ENCODE measurements at places on chromosomes 2 and 18. TPM values are rescaled to one million over a fixed set of nuclear protein-coding genes. Genes with fewer than 3 reads are reported as not detected.
A peak's percentile ranks its signal among the peaks of the same experiment; 100 is the strongest.

DNA sequence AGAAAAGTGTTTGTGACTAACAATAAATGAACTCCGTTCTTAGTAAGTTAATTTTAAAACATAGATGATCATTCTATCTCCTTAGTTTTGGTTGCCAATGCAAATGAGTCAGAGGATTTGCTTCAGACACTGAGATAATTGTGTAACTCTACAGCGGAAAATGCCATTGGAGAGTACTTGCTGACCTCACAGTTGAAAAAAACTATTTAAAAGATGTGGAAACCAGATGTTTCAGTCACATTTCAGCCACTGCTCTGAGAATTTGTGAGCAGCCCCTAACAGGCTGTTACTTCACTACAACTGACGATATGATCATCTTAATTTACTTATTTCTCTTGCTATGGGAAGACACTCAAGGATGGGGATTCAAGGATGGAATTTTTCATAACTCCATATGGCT lies at the start of gene TNFAIP6:
TNFAIP6 (plus strand) TSS at position 234 of the 400 bp plus-strand sequence; CDS start at position 309, 75 bp downstream.
- peak; percentile 94 for DNase-seq

DNA sequence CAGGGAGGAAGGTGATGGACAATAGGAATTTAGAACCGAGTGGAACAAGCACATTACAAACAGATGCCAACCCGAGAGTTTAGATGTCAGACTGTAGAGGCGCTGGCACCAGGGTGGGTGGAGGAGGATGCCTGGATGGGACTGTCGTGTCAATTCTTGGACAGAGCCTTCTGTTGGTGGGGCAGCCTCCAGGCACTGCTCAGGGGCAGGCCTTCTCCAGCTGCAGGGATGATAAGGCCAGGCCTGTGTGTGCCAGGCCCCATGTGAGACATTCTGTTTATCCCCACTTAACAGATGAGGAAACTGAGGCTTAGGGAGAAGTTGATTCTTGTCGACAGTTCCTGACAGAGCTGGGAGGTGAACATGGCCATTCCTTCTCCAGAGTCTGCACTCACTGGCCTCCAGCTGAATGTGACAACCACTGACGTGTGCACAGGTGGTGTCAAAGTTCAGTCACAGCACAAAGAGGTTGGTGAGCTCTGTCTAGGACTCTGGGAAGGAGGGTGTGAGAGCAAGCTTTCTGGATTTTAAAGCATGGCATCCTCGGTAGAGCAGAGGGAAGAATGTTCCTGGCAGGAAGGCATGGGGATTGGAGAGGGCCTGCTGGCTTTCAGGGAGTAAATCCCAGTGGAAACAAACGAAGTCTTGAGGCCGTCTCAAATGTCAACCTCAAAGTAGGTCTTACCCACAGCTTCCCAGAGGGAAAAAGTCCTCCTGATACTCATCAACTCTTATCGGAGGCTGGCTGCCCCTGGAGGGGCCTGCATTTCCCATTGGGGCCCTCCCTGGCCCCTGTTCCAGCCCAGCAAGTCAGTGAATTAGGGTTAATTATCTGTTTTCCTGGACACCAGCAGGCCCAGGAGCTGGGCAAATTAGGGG lies 52.4 kb downstream of the GLI2 start:
- no peak for DNase-seq

- DNase-seq = no peak
Measured at GRCh38 chr2:177098001-177098613, 114.5 kb upstream of the HNRNPA3 start.

The IL36B gene
- total RNA-seq = not detected

GRCh38 chr2:201984800-201985525 lies 48.7 kb upstream of the FZD7 start:
- no peak for DNase-seq

The NOSTRIN gene
- total RNA-seq = not detected

The TET3 gene
- total RNA-seq = 39.9 TPM

The ARHGAP25 gene
- total RNA-seq = 0.30 TPM

- no peak for DNase-seq
Measured at GRCh38 chr2:238817891-238818290, 30.0 kb upstream of the TWIST2 start.

GRCh38 chr18:23673725-23674124 lies 11.0 kb upstream of the ANKRD29 start:
- no peak for DNase-seq

GRCh38 chr2:171008550-171009205 lies 79.6 kb downstream of the GORASP2 start:
- no peak for DNase-seq

The INHA gene
- 0.52 TPM for total RNA-seq

The GREB1 gene
- 14.5 TPM for total RNA-seq

The ADAM17 gene
- 48.4 TPM for total RNA-seq

The RAMP1 gene
- total RNA-seq = 9.1 TPM

- peak; percentile 100 for DNase-seq
Measured at GRCh38 chr2:73089270-73090030, 17.9 kb upstream of the SFXN5 start.

DNA sequence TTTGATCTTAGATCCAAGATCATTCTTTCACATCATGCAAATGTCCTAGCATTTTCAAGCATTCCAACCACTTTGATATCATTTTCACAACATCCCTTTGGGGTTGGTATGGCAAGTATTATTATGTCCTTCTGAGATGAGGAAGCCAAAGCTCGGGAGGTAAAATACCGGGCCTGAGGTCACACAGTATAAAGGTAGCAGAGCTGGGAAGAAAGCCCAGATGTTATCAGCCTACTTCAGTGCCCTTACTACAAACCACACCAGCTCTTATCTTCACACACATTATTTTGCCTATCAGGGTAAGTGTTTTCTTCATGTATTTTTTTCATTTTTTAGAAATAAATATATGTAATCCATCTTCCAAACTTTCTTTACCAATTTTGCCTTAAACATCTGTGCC lies 4.2 kb upstream of the B4GALT6 start:
- DNase-seq = no peak

The WNT10A gene
- 2.5 TPM for total RNA-seq

DNA sequence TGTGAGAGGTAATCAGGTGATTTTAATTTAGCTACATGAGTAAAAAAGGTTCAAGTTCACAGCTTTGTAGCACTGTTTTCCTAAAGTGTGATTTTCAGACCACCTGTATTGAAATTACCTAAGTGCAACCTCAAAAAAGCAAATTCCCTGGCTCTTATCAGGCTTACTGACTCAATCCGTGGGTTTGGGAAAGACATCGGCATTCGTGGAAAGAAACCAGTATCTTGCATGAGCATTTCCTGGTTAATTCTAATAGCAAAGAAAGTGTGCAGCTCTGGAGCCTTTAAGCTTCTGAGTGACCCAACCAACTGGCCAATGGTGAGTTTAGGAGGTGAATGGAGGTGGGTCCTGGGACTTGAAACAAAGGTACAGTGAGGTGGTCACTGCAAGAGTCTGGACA lies 300.9 kb downstream of the NBAS start:
- peak; percentile 31 for DNase-seq

DNA sequence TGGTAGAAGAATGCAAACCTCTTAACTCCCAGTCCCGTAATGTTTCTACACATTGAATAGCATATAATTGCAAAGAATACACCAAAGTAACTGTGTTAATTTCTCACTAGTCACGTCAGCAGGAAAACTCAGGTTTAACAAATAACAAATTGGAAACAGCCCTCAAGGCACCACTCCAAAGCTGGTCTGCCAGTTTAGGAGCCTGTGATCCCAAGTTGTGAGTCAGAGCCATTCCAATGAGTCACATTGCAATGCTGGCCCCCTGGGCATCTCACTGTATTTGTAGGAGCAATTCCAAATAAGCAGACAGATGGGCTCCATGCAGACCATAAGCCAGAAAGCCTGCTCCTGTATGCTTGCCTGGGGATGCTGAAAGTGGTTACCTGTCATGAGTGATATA lies 143.2 kb upstream of the SETBP1 start:
- peak; percentile 87 for DNase-seq

GRCh38 chr2:10960606-10961489 lies 49.1 kb downstream of the KCNF1 start:
- no peak for DNase-seq

The APCDD1 gene
- 5.4 TPM for total RNA-seq

The ASXL3 gene
- 8.2 TPM for total RNA-seq

DNA sequence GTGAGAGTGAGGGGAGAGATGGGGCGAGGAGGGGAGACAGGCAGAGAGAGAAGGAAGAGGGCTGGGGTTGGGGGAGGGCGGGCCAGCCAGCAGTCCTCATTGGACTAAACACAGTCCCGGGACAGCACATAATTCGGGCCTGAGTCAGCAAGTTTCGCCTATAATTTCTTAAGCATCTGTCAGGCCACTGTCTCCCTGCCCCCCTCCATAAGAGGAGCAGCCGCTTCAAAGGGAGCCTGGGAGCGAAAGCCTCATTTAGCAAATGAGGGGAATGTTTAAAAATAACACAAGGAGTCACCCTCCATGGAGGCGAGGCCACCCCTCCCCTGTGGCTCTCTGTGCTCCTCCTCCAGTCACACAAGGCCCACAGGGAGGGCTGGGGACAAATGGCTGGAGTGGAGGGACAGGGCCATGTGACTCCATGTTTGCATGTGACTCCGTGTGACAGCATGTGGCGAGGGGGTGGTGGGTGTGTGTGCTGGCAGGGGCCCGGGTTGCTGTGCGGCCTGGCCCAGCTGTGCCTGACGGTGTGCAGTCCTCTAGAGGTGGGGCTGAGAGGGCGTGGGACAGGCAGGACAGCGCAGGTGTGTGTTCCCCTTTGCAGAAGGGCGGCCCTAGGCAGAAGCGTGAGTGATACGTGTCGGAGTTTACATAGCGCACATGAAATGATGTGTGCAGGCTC lies 162.4 kb downstream of the CELF4 start:
- DNase-seq = peak; percentile 87

The ALLC gene
- not detected for total RNA-seq

- no peak for DNase-seq
Measured at GRCh38 chr2:28071221-28071620, 180.7 kb downstream of the BABAM2 start.

The RNF125 gene
- total RNA-seq = 1.9 TPM

DNA sequence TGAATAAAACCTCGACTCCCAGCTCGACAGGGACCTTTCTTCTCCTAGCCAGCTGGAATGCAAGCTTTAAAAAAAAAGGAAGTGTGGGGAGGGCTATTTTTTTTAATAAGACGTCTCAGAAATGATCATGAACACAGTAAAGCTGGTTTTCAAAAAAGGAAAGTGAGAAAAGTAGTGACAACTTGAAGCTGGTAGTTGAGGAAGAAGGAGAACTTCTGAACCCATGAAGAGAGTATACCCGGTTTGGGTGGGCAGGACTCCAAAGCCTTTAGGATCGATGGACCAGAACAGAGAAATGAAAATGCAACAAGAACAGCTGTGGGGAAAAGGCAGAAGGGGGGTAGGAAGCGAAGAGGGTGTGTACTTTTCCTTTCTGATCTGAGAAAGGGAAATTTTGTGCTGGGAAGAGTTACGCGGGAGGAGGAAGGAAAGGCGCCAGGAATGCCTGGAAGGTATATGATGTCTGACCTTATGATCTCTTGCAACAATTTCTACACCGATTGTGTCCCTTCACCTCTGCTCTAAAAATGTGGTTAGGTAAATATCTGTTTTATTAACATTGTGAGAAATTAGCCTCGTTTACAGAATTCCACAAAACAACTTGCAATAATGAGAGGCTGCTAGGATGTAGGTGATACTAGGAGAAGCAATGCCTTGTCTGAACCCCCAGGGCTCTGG lies 22.6 kb upstream of the CYP1B1 start:
- DNase-seq = no peak

DNA sequence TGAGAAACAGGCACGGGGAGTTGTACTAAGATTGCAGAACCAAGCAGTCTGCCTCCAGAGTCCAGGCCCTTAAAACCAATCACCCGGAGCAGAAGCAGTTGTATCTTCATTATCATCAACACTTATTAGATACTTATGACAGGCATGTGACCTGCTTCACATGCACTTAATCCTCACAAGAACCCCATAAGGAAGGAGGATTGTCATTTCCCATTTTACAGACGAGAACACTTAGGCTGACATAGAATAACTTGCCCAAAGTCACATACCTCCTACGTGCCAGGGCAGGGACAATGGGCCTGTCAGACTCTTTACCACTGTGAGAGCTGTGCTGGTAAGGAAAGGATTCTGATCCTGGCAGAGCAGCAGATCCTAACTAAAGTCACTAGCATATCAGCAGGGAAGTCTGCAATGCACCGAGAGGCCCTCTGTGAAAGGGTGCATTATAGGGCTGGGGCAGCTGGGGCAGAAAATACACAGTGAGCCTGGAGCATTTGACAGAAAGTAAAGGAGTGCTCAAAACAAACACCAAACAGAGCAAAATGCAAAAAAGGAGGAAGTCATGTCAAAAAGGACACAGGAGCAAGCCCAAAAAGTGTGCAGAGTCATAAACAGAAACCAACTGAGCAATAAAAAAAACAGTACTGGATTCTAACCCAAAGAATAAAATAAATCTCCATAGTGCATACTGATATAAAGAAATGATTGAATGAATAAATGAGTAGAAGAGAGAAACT lies 55.9 kb upstream of the SP3 start:
- no peak for DNase-seq

DNA sequence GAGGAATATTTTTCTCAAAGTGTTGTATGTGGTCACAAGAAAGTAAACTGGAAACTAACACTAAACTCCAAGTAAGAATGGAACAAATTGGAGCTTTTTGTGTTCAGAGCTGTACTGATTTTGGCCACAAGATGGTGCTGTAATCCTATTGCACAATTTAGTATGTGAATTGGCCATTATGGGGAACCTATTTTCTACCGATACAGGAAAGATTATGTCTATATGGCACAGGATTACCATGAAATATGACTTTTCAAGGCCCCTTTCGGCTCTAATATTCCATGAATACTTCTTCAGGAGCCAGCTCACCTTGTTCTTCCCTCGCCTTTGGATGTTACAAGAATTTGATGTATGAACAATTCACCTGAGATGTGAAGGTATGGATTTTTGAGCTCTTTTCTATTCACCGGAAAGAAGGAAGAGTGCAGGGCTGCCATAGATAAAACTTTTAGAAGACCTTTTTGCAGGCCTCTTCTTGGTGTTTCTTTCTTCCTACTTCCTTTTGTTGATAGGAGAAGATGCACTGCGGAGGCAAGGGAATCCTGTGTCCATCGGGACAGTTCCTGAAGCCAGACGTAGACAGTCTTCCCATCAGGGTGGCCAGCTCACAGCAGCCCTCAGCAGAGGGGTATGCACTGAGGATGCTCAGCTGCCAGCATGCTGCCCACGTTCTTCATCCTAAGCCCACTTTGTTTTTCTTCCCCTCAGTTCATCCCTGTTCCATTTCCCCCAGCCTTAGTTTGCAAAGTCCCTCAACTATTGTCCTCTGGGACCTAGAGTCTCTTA lies 13.3 kb downstream of the MRPL44 start:
- peak; percentile 25 for DNase-seq

- no peak for DNase-seq
Measured at GRCh38 chr2:180520206-180520605, 460.2 kb upstream of the UBE2E3 start.

DNA sequence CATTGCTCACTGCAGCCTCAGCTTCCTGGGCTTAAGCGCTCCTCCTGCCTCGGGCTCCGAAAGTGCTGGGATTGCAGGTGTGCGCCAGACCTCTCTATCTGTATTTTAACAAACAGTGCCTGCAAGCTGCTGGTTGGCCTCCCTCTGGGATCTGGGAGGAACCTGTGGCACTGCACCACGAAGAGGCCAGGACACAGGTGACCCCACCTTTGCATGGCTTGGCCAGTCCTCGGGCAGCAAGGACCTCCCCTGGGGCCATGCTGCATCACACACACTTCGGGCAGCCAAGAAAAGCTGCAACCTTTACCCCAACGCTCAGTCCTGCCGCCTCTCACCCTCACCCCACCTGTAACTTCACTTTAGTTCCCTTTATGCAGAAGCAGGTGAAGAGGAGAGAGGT lies 70.0 kb downstream of the PXDN start:
- no peak for DNase-seq

The RBM44 gene
- total RNA-seq = 0.32 TPM

The AQP12A gene
- total RNA-seq = not detected

The ING5 gene
- 15.8 TPM for total RNA-seq

GRCh38 chr18:11866764-11867163 lies 15.6 kb downstream of the CHMP1B start:
- DNase-seq = no peak
